ENCODE measurements at places on chromosomes 2 and 18. TPM values are rescaled to one million over a fixed set of nuclear protein-coding genes. Genes with fewer than 3 reads are reported as not detected.

The DNER gene
- 0.14 TPM for total RNA-seq

The SLC40A1 gene
- total RNA-seq: 169 TPM

The SPP2 gene
- total RNA-seq: not detected

The CDKL4 gene
- total RNA-seq: 2.1 TPM

DNA sequence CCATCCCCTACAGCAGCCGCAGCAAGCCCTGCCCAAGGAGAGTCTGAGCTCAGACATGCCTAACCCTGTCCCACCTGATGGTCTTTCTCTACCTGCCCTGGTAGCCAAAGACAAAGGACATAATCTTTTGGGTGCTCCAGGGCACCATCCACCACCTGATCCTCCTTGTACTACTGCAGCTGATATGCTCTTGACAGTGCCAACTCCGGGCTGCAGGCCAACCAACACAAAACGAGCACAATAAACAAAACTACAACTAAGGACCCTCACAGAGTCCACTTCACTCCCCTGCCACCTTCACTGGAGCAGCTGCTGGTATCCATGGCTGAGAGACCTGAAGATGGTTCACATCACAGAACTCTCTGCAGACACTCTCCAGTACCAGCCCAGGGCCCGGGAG is 106.3 kb downstream of the GRB14 start:
- H3K4me3 ChIP-seq: no peak overlapping the region
- H3K27me3 ChIP-seq: no peaks in the 10 kb centered on the region
- H3K36me3 ChIP-seq: no peaks in the 10 kb centered on the region
- H3K27ac ChIP-seq: no peak overlapping the region
- DNase-seq: no peak

DNA sequence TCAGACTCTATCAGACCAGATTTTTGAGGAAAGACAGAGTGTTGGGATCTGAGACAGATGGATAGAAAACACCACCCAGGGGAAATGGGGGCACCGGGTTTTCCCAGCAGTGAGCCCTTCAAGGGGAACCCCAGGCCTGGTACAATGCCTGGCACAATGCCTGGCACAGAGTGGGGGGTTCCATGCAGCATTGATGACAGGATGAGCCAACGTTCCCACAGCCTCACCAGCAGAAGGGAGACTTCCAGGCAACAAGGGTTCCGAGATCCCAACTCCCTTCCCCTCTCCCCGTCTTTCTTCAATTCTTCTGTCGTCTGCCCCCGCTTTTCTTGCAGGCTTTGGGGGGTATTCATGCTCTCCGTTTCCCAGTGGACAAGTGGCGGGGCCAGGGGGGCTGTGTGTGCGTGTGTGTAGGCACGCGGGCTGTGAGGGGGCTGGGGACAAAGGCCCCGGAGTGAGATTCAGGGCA is 132.1 kb upstream of the HAAO start:
- H3K4me1 ChIP-seq: peaks cover 68% of the 10 kb centered on the region
- no peak overlapping the region for H3K4me3 ChIP-seq
- no peak for DNase-seq

DNA sequence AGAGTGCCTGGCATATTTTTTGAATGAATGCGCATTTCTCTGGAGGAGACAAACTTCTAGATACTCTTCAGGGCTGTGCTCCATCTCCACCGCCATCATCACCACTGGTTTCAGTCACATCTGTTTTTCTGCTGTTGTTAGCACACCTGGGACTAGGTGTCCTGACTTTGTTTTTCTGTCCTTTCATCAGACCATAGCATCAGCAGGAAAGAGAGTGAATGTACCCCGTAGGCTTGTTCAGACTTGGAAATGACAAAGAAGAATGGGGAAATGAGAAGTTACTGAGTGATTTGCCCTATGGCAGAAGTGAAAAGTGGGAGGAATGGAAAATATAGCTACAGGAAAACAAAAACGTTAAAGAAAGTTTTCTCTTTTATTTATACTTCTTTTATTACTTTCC is 965.2 kb upstream of the FANCL start:
- no peaks in the 10 kb centered on the region for H3K36me3 ChIP-seq
- no peaks in the 10 kb centered on the region for H3K4me1 ChIP-seq
- H3K4me3 ChIP-seq: no peak overlapping the region
- no peak for DNase-seq

- H3K27me3 ChIP-seq: peaks cover 28% of the 10 kb centered on the region
- no peaks in the 10 kb centered on the region for H3K4me1 ChIP-seq
- no peak overlapping the region for H3K27ac ChIP-seq
- no peak for DNase-seq
Observed at GRCh38 chr18:32769586-32770053, 3.2 kb downstream of the KLHL14 start.

DNA sequence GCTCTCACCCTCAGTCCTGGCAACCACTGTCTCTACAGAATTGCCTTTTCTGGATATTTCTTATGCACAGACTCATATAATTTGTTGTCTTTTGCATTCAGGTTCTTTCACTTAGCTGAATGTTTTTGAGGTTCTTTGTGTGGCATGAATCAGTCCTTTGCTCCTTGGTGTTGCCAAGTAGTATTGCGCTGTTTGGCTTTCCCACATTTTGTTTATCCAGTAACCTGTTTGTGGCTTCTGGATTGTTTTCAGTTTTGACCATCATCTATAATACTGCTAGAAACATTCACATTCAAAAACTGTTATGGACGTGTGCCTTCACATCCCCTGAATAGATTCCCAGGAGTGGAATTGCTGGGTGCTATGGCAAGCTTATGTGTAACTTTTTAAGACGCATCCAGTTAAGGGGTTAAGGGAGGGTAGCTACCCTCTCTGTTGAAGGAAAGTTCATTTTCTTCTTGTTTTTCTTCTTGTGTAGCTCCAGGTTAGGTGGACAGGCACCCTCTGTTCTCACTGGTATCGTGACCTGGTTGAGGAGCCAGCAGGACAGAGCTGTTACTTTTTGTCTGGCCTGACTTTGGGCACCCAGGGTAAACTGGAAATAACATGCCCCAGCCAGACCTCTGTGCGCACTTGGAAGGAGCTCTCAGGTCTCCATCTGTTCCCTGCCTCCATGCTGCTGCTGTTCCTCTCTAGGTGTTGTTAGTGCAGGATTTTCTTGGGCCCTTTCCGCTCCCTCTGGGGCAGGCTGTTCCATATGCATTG is 29.6 kb downstream of the ARHGAP25 start:
- peak overlapping the region; percentile 17 for H3K4me3 ChIP-seq
- H3K36me3 ChIP-seq: no peaks in the 10 kb centered on the region
- no peak for DNase-seq
- no peaks in the 10 kb centered on the region for H3K27me3 ChIP-seq
- peak overlapping the region; percentile 61 for H3K27ac ChIP-seq
- peaks cover 62% of the 10 kb centered on the region for H3K4me1 ChIP-seq

DNA sequence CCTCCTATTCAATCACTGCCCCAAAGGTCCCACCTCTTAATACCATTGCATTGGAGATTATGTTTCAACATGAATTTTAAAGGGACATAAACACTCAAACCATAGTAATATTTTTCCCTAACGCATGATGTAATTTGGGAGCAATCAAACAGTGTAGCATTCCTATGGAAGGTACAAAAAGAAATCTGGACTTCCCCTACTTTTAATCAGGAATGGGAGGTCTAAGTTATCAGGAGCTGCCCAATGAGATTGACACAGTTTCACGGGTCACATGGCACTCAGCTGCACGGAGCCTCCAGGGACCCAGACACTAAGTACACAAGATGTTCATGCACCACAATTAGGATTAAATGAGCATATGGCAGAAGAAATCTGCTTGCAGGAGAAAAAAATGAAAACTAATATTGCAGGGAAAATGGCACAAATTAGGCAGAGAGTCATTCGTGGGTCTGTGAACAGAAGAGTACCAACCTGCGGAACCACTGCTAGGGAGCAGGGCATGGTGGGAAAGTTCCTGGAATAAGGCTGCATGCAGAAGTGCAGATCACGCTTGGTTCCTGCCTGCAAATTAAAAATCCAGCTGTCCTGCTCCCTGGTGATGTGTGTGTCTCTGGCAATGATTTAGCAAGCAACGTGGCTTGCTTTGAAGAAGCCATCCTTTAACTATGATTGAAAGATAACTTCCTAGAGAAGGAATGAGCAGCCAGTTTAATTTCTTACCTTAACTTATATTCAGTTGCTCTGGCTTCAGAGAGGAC is 326.6 kb upstream of the ID2 start:
- H3K36me3 ChIP-seq: no peaks in the 10 kb centered on the region
- H3K4me1 ChIP-seq: no peaks in the 10 kb centered on the region
- no peak overlapping the region for H3K27ac ChIP-seq
- H3K27me3 ChIP-seq: no peaks in the 10 kb centered on the region
- DNase-seq: no peak
- H3K4me3 ChIP-seq: no peak overlapping the region
